ENCODE measurements at places on chromosomes 13 and 19.

- DNase-seq = no peak
Measured at GRCh38 chr13:112984954-112985802, 16.2 kb downstream of the MCF2L start.

- DNase-seq = peak; percentile 78
Measured at GRCh38 chr13:73765651-73766384, 368.4 kb downstream of the KLF12 start.

DNA sequence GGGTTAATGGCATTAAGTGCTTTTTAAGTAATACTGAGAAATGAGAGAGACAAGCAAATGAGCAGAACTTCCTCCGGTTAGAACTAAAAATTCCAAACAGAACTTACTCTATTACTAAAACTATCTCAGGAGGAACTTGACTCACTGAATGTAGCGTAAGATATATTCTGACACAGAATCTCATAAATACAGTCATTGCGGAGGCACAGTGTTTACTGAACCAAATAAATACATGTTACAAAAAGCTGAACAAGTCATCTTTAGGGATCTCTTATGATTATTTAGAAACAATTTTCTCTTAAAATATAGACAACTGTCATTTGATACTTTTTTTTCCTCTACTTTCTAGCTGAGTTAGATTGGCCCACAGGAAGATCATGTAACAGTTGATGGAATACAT lies 283.1 kb downstream of the KLF12 start:
- no peak for DNase-seq

- no peak for DNase-seq
Measured at GRCh38 chr13:30192320-30193093, 114.8 kb downstream of the KATNAL1 start.

DNA sequence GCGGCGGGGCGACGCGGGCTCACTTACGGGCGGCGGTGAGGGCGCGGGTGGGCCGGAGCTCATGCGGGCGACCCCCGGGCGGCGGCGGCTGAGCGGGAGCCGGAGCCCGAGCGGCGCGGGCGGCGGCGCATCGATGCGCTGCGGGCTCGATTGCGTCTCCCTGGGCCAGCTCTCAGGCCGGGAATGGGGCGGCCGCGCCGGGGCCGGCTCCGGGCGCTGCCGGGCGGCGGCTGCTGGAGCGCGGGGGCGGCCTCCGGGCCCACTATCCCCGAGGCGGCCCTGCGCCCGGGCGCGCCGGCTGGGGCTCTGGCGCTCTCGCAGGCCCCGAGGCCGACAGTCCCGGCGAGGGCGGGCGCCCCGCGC lies 1.4 kb upstream of the TSHZ3 start:
- DNase-seq = peak; percentile 53

DNA sequence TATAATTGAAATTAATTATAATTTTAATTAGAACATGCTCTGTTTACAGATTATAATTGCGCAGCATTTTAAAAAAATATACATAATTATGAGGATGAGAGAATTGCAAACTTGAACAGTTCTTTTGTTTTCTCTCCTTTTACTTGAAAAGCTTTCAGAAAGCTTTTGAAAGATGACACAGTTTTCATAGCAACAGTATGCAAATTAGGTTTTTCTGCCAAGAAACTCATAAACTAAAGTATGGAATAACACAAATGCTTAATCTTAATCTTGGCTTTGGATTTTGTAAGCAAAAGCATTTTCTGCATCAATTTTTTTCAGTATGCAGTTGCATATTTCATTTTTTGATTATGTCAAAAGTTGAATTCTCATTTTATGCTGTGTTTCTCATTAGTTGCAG lies 32.8 kb upstream of the AKAP11 start:
- no peak for DNase-seq

DNA sequence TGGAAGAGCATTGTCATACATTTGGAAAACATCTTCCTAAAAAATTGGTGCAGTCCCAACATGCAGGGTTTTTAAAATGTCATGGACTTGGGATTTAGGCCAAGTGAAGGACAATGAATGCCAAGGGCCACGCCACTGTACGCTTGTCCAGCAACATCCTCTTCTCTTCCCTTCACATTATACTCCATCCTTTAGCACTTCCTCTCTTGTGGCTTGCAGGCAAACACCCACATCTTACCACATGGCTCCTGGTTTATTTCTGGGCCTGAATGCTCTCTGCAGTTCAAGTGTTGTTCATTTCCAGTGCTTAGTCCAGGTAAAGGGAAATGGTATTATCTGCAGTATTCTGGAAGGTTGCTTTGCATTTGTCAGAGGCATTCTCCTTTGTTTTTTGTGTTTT lies 45.0 kb downstream of the CBY2 start:
- no peak for DNase-seq

DNA sequence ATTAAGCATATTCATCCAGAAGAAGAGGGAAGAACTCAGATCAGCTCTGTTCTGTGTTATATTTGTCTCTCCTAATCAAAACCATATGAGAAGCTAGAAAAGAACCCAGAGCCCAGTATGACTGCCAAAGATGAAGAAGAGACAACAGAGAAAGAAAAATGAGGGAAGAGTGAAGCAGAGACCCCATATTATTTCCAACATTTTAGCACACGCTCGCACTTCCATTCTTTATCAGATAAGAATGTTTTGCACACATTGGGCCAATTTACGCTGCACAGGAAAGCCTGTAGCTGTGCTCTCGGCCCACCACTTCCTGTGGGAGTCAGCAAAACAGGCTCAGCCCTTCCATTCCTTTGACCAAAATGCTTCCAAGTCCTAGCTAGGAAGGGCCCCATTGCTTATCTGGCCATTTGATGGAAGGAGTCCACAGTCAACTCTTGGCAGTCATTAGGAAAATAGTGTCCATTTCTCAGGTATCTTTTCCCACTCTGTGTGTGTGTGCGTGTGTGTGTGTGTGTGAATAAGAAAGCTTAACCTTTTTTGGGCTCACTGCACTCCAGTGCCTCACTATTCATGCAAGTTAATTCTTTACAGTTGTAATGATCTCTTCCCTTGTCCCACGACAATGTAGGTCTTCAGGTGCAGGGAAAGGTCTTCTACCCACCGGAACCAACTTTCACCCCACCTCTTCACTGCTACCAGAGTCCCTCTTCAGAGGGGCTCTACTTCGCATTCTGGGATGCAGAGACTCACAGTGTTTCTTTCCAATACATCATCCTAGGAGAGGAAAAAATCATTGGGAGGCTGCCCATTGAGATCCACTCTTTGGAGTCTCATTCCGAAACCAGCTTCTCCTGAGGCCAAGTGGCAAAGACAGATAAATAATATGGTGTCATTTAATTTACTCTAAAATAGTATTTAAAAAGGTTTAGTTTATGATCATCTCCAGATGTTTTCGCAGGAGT lies 237.5 kb downstream of the COG6 start:
- DNase-seq = no peak

DNA sequence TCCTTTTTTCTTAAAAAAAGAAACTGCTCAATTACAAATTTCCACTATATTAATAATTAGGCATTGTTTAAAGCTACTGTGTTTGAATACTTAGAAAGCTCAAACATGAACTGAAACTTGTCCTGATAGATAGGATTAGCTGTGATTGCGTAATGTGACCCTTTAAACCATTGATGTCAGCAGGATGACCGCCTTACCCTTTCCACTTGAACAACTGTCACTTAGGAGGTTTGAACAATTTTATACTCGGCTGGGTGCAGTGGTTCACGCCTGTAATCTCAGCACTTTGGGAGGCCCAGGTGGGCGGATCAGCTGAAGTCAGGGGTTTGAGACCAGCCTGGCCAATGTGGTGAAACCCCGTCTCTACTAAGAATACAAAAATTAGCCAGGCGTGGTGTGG lies 2.9 kb downstream of the LAMP1 start:
- no peak for DNase-seq

DNA sequence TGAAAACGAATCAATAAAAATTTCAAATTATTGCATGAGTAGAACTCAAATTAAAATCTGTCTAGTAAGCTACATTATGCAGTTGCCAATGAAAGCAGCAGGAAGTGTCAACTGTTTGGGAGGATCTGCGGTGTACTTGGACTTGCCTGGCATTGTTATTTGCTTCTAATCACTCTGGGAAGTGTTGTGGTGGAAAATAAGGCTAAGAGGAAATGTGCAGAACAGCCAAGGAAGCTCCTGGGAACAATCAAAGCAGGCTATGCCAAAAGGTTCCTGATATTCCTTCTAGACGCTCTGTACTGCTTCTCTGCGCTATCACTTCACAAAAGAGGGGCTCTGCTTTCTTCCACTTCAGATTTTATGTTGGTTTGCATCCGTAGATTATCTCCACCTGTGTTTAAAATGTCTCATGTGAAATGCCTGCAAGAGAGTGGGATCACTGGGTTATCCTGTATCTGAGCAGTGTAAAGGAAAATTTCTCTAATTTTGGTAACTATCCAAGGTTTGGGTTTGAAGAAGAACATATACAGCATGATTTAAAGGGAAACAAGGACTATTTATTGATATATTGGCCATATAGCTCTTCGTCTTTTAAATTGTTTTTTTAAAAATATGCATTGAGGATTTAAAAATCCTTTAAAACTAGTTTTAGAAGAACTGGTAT lies 182.7 kb upstream of the CSNK1A1L start:
- no peak for DNase-seq

GRCh38 chr13:50467156-50468110 lies 376.1 kb downstream of the DLEU7 start:
- no peak for DNase-seq

DNA sequence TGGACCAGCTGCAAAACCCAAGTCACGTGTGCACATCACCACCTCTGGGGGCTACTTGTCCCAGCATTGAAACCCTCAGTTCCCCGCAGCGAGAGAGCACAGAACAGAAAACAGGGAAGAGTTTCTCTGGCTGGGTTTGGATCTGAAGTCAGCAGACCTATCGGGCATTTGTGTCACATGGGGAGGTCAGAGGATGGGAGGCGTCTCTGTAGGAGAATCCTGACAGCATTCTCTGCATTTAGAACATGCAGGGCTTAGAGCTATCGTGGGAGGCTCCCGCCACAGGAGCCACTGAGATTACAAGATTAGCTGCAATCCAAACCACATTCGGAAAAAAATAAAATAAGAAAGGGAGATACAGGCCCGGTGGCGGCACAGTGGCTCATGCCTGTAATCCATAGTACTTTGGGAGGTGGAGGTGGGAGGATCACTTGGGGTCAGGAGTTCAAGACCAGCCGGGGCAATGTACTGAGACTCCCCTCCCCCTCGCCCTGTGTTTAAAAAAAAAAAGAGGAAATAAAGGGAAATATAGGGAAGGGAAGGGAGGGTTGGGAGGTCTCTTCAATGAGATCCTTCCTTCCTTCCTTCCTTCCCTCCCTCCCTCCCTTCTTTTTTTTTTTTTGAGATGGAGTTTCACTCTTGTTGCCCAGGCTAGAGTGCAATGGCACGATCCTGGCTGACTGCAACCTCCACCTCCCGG lies 2.9 kb upstream of the TLE6 start:
- no peak for DNase-seq

- peak; percentile 72 for DNase-seq
Measured at GRCh38 chr13:74134777-74135325, 647 bp upstream of the KLF12 start.

DNA sequence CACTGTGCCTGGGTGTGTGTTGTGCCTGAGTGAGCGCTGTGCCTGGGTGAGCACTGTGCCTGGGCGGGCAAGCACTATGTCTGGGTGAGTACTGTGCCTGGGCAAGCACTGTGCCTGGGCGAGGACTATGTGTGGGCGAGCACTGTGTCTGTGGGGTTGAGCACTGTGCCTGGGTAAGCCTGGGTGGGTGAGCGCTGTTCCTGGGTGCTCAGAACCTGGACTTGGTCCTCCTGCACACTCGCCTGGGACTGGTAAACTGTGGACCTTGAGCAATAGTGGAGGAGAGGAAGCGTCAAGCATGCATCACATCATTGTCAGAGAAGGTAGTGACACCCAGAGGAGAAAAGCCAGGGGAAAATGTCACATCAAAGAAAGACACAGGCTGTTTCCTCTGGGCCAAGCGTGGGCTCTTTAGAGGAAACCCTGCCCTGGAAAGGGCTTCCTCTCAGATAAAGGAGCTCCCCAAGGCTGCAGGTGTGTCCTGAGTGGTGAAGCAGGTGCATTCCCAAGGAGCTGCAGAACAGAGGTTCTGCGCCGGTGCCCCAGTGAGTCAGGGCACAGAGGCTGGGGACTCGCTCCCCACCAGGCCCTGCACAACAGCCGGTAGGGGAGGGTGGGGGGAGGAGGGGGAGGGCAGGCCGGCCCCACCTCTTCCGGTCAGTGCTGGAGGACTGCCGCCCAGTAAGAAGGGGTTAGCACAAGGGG lies 141.2 kb downstream of the TEX29 start:
- no peak for DNase-seq

DNA sequence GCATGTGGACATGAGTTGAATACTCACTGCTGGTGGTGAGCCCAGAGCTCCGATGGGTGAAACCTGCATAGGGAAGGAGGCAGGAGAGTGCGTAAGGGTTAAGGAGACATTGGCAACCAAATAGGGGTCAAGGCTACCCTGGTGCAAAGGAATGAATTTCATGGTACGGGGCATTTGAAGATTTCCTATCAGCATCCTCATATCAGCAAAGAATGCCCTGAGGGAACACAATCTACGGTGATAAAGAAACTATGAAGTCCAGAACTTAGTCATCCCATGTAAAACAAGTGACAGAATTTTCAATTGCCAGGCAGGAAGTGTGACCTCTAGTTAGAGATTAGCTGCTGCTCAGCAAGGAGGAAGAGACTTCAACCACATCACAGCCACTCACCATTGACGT lies 64.9 kb downstream of the MBD3L1 start:
- no peak for DNase-seq

GRCh38 chr19:13758795-13759194 lies 5.5 kb upstream of the MRI1 start:
- no peak for DNase-seq

DNA sequence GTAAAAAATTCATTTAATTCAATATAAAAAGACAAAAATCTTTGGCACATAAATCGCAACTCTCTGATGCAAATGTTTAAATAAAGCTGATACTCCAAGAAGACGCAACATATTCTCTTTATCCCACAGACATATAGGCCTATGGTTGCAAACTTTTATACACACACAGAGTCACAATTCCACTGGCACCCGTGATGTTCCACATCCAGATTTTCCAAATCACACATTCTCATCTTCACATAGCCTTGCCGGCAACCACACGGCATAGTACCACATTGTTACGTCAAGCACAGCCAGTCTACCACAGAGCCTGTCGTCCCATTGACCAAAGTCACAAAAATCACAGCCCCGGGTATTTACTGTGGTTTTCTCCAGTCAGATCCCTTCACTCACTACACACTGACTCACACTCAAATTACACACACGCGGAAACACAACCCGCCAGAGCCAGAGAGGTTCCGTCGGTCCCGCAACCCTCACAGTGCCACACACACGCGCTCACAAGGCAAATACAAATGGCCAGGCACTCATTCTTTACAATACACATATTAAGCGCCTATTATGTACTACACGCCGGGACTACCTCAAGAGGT lies 546 bp upstream of the ZNF546 start:
- DNase-seq = peak; percentile 36

- DNase-seq = no peak
Measured at GRCh38 chr13:40271931-40272775, 394.3 kb downstream of the FOXO1 start.

DNA sequence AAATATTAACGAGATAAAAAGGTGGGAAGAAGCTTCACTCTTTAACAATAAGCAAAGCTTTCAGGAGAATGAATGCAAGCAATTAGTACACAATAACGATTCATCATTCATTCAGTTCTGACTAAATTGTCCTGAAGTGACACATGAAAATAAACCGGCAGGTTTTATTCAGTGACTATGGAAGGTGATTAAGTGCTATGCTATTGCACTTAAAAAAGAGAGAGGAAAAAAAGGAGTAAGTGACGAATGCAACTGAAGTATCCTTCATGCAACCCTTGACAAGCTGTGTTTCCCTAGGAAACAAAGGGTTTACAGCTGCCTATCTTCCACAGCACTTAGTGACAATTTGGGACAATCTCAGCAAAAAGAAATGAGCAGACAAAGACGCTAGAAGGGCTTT lies 1.4 kb downstream of the LIG4 start:
- DNase-seq = no peak

GRCh38 chr19:50705422-50706019 lies 14.1 kb downstream of the SHANK1 start:
- DNase-seq = peak; percentile 72

Data from HEK293T (cell line).